ENCODE measurements at places on chromosomes 12 and 14.

GRCh38 chr14:102461490-102462338 is 47.9 kb downstream of the ANKRD9 start:
- no peak for DNase-seq

GRCh38 chr12:115452751-115453281 is 768.8 kb upstream of the TBX3 start:
- no peak for DNase-seq

GRCh38 chr14:65476942-65477318 is 64.4 kb downstream of the FUT8 start:
- no peak for DNase-seq

DNA sequence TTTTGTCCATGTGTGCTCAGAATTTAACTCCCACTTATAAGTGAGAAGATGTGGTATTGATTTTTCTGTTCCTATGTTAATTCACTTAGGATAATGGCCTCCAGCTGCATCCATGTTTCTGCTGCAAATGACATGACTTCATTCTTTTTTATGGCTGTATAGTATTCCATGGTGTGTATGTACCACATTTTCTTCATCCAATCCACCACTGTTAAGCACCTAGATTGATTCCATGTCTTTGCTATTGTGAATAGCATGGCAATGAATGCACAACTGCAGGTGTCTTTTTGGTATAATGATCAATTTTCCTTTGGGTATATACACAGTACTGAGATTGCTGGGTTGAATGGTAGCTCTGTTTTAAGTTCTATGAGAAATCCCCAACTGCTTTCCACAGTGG is 657.7 kb downstream of the ETNK1 start:
- no peak for DNase-seq

- DNase-seq = no peak
These were observed 1058.4 kb downstream of the LRFN5 start for GRCh38 chr14:42665083-42665482.

- DNase-seq = no peak
These were observed 291.8 kb downstream of the TMEM121 start for GRCh38 chr14:105817971-105818711.

DNA sequence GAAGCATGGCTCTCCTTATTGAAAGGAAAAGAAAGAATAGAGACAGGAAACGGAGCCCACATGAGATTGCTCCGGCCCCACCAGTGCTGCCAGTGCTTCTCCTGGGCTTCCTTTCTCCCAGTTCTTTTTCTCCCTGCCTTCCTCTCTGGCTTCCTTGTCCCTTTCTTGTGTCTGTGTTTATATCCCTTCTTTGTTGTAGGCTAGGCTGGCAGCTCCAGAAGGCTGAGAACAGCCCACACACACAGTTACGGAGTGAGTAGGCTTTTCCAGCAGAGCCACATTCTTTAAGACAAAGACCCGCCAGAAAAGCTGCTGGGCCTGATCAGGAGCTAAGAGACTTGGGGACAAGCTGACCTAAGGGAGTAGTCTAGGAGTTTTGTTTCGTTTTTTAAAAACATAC is 13.0 kb downstream of the CIPC start:
- no peak for DNase-seq

DNA sequence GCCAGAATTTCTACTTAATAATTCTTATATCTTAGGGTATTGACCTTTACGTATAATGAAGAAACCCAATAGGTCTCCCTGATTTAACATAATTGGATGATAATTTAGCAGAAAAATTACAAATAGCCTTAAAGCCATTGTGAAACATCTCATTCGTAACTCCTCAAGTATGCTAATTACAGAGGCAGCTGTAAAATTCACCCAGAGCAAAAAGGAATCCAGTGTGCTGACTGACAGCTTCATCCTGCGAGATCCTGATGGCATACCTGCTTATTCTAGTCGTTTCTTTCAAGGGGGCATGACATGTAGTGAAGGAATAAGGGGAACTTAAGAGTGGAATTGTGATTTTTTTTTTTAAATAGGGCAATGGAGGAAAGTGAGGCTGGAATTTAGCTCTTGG is 291.5 kb downstream of the FUT8 start:
- DNase-seq = no peak

DNA sequence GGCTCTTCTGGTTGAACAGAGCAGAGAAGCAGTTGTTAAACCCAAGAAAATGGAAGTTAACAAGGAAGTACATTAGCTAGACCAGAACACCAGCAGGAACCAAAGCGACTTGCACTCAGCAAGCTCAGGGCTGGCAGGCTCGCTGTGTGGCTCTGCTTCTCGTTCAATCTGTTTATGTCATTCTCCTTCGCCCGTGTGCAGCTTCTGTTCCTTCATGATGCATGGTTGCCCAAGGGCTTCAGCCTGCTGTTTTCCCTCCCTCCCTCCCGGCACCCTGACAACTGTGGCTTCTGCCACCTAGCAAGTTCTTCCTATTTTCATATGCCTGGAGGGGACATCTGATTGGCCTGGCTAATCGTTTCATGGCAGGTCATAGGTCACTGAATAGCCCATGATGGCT is 25.3 kb downstream of the PIGH start:
- DNase-seq = no peak

DNA sequence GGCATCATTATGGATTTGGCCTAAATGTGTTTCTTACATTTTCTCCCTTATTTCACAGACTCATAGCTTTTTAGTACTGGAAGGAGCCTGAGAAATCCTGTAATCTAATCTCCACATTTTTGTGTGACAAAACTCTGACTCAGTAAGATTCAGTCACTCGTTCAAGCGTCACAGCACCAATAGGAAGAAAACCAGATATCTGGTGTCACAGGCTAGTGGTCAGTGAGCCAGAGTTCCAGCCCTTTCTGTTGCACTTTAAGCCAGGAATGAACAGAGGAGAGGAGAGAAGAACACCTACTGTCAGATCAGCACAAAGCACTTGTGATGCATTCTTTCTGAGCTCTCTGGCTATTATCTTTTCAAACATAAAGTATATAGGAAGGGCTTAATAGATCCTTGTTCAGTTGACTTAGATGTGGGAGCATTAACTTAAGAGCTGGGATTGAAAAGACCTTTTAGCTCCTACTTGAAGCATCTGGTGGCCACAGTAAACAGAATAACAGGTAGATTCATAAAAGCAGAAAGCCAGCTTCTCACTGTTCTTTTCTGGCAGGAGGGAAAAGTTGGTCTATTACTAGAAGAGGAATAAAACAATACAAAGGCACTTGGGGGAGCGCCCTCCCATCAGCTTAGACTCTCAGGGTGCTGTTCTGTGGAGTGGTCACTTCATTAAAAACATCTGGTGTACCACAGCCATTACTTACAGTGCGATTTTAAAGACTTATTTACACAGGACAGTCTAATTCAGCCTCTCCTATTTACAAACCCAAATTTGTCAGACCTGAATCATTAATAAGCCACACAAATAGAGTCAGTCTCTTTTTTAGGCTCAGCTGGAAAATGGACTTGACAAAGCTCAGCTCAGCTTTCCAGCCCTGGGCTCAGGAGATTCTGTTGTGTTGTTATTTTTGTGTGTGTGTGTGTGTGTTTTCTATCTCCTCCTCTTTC is 12.2 kb upstream of the NID2 start:
- no peak for DNase-seq

DNA sequence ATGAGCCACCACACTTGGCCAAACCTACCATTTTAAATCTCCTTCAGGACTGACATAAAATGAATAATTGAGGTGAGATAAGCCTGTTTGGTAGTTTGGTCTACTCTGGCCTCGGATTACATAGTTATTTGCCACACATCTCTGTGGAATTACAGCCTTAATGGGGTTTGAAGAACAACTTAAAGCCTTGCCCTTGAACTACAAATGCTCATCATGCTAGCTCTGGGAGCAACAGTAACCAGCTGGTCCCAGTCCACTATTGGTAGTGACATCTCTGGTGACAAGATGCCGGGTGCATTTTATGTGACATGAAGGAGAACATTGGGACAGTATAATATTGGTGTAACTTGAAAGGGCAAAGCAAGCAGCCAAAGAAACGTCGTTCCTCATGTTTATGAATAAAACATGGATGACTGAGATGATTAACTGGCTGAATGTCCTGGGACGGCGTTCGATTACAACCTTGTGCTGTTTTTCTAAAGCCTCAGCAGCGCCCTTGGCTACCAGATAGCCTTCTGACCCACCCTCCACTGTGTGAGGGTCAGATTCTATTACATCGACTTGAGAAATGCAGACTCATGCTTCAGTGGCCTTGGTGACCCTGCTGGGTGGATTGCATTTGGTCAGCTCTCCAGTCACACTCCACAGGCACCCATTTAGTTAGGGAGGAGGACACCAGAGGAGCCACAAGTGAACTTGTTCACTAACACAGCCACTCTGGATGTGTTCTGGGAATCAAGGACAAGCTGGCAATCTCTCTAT is 41.5 kb downstream of the BEST3 start:
- no peak for DNase-seq

- no peak for DNase-seq
These were observed 109.4 kb downstream of the RFLNA start for GRCh38 chr12:124404162-124404784.

DNA sequence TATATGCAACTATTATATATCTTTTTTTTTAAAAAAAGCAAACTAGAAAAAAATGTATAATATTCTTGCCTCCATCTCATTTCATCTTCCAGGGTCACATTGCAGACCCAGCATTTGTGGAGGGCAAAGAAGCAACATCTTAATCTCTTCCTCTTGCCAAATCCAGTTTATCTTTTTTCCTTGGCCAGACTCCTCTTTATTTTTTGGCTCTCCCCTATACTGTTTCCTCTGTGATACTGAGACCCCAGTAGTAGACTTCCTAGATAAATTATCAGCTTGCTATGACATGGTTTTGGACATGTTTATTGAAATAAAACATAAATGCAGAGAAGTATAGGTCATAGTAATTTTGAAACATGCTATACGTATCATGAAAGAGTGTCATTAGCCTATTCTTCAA is 303.8 kb upstream of the DDHD1 start:
- no peak for DNase-seq

DNA sequence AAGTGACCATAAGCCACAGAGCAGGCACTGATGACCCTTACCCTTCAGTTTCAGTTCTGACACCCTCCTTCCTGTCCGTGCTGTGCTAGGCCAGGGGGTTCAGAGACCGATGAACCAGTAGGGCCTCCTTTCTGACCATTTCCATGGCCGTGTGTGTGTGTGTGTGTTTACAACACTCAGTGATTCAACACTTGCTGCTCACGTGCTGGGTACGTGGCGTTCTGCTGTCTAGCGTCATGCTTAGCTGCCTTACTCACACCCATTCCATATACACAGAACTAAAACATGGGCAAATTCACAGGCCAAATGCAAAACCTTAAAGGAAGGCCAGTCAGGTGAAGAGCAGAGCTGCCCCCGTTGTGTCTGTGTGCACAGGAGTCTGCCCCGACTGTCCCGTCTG is 67.5 kb downstream of the DNAH10 start:
- DNase-seq = no peak

GRCh38 chr12:44058366-44058765 is 222.5 kb downstream of the TMEM117 start:
- DNase-seq = no peak

DNA sequence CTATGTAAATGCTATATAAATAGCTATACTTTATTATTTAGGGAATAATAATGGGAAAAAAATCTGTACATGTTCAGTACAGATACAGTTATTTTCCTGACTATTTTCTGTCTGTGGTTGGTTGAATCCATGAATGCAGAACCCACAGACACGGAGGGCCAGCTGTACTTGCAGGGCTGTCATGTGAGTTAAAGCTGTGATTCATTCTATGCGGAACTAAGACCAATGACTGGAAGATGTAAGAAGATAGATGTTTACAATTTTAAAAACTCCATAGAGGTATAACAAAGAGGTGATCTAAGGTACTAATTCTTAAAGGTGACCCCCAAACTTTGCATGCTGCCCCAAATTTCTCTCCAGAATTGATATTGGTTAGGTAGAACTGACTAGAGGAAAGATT is 14.6 kb downstream of the PCNX4 start:
- no peak for DNase-seq

DNA sequence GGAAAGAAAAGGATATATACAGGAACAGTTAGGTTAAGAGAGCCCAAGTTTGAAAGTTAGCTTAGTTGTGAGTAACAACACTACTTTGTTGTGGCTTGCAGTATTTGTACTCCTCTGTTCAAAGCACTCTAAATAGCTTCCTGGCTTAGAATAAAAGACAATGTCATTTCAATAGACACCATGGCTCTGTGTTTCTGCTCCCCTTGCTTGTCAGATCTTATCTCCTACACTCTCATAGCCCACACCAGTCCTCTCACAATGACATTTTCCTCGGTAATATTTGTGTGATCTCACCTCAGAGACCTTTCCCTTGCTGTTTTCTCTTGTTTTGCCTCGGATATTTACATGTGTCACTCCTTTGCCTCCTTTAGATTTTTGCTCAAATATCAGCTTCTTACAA is 418.4 kb downstream of the MDGA2 start:
- no peak for DNase-seq

- DNase-seq = no peak
These were observed 56.3 kb downstream of the KCNH5 start for GRCh38 chr14:62988967-62989366.

- DNase-seq = no peak
These were observed 40.0 kb upstream of the PNMA1 start for GRCh38 chr14:73753887-73754795.

DNA sequence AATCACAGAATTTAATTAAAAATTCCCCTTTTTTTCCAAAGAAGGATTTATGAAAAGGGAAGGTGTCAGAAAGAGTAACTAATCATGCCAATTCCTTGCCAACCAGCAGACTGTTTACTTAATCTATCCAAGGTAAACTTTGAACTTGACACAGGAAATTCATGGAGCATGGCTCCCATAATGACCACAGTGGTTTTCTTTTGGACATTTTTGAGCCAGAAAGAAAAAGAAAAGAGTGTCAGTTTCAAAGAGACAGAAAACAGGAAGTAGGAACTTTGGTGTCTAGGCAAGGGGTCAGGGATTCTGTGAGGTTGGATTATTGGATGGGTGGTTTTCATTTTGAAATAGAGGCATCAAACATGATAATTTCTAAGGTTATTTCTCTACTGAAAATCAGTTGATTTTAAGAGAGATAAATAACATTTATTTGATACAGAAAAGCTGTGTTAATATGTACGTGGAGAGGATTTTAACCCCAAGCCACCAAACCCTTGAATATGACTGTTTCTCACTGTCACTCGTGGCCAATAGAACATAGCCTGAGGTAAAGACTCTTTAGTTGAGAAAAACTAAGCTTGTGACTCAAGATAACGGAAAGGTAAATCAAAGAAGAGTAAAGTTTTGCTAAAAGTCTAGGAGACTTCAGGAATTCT is 196.1 kb downstream of the TTC6 start:
- no peak for DNase-seq

Measured in CD4-positive, alpha-beta T cell treated with Interleukin-2 at 100 ng/mL for 4 hours (primary cell).